ENCODE measurements at places on chromosomes 12 and 14.

- DNase-seq: no peak
Observed at GRCh38 chr12:101044512-101045059, 165.5 kb downstream of the SLC5A8 start.

- no peak for DNase-seq
Observed at GRCh38 chr14:72256055-72256454, 323.8 kb downstream of the RGS6 start.

GRCh38 chr12:55703288-55703687 lies 4.4 kb downstream of the ITGA7 start:
- DNase-seq: no peak

DNA sequence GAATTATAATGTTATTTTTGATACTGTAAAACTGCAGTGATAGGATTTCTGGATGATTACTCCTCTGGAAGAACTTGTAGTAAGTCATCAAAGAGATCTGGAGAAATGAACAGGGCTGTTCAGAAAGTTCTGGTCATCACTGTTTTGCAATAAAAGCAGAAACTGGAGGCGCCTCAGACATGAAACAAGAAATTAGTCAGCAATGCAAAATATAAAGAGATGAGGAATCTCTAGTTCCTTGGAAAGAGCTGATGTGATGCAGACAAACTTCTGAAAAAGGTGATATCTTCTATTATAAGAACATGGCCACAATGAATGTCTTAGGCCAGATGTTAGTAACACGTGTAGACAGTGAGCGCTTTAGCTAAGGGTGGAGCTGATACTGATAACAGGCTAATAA lies 9.5 kb downstream of the ACIN1 start:
- no peak for DNase-seq

Measured in bone marrow (tissue), 2 donors.